ENCODE measurements at places on chromosomes 16 and 17. TPM values are rescaled to one million over a fixed set of nuclear protein-coding genes. Genes with fewer than 3 reads are reported as not detected.

The KRT39 gene
- total RNA-seq, result 6.4 TPM

The FAM20A gene
- 4.7 TPM for total RNA-seq

The HOXB4 gene
- total RNA-seq, result 2.6 TPM

The CPHXL2 gene
- not detected for total RNA-seq

The RPRML gene
- not detected for total RNA-seq

The CCL5 gene
- total RNA-seq, result 1.4 TPM

The SAMD14 gene
- total RNA-seq, result 1.4 TPM

The PAM16 gene
- 16.5 TPM for total RNA-seq

The TANGO6 gene
- 11.5 TPM for total RNA-seq

The SALL1 gene
- not detected for total RNA-seq

The CTRB2 gene
- not detected for total RNA-seq

DNA sequence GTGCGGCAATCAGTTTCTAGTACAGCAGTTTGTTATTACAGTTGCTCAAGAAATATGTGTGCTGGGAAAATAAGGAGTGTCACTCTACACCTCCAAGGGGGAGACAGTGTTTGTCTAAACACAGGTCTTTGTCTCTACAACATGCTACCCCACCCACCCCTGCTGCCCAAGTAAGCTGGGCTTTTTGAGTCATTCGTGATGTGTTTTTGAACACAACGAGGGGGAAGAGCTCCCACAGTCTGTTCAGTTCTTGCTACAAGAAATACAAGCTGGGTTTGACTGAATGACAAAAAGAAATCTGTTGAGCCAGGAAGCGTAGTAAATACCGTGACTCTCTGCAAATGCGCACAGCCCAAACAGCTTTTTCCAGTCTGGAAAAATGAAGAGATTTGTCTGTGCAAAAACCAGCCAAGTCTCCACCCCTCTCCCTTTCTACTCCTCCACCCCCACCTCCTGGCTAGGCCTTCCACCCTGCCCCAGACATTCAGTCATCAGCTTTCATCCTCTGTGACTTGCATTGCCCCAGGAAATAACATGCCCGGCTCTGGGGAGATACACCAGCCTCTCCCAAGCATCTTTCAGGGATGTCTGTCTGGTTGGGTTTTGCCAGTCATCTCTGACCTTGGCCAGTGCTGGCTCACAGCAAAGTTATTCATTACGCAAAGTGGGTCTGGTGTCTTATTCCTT, 25.7 kb downstream of the CHD9 start:
- peak; percentile 98 for DNase-seq

GRCh38 chr16:27242868-27243590, 25.5 kb downstream of the NSMCE1 start:
- DNase-seq, result no peak

DNA sequence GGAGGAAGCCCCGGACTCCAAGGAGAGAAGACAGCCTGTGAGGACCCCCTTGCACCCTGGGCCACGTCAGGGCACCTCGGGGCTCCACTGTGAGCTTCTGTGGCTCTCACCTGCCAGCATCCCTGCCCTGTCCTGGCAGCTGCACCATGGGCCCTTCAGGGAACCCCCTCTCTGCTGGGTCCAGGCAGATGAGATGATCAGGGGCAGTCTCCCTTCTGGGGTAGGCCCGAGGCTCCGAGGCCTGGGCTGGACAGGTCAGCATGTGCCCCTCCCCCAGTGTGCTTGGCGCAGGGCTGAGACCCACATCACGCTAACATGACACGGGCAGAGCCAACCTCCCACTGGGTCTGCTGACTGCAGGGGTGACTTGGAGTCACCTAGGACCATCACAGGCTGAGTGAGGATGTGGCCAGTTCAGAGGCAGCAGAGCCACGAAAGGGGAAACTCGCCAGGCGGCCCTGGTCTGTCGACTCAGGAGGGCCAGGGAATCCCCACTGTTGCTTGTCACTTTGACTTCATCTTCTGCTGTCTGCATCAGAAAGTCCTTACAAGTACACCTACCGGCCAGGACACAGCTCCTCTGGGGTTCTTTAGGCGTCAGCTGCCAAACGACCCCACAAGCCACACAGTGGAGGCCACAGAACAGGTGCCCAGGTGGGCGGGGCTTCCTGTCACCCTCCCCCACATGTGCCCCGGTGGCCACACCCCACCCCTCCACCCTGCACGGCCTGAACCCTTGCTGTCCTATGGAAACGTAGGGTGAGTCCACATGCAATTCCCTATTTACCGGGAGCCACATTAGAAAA, 2.2 kb downstream of the GALNS start:
- DNase-seq, result no peak

DNA sequence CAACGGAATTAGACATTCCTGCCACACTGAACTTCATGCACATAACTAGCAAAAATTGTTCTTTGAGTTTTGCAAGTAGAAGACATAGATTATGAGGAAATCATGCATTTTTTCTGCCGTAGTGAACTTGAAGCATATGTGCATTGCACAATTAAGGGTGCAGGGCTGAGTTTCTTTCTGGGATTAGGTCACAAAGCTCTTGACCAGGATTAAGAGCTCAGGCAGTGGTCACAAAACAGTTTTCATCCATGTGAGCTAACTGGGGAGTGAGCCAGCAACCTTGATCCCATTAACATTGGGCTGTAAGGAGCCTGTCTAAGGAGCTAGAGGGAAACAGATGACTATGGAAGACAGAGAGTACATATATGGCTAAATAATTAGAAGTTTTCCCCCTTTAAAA, 143.7 kb downstream of the PMP22 start:
- DNase-seq, result no peak

DNA sequence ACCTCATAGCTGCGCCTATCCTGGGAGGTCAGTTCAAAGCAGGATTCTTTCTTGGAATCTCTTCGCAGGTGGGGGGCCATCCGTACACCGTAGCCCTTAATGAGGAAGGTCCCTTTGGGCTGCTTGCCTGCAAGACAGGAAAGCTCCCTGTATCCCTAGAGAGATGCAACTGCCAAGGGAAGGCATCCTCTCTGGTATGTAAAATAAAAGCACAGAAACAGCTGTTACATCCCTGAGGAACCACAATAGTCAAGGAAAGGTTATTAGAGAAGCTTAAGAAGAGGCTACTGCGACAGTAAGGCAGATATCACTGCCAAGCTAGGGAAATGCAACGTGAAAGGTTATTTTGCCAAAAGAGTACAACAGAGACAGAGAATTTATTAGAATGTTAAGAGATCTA, 77.2 kb downstream of the SNX11 start:
- DNase-seq, result no peak

DNA sequence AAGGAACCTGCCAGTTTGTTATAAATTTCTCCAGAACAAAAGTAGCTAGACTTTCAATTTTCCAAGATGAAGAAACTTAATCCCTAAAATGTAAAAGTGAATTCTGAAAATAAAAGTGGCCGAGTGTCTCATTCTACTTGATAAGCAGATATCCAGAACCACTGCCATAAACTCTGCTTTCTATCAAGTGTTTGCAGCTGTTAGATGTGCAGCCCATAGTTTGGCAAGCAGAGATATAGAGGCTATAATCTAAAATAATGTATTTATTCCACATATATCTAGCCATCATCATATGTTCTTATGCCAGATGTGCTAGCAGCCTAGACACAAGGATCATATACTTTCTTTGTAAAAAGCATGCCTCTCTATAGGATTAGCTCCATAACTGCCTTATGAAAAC, 14.7 kb upstream of the FBXL20 start:
- no peak for DNase-seq

GRCh38 chr17:73228748-73229236, 32.9 kb downstream of the CPSF4L start:
- no peak for DNase-seq

GRCh38 chr16:72588551-72588950, 416.6 kb upstream of the PMFBP1 start:
- no peak for DNase-seq

GRCh38 chr16:65600046-65600445, 478.2 kb upstream of the CDH11 start:
- DNase-seq, result no peak

GRCh38 chr17:10803350-10803749, 549 bp downstream of the TMEM238L start:
- no peak for DNase-seq

DNA sequence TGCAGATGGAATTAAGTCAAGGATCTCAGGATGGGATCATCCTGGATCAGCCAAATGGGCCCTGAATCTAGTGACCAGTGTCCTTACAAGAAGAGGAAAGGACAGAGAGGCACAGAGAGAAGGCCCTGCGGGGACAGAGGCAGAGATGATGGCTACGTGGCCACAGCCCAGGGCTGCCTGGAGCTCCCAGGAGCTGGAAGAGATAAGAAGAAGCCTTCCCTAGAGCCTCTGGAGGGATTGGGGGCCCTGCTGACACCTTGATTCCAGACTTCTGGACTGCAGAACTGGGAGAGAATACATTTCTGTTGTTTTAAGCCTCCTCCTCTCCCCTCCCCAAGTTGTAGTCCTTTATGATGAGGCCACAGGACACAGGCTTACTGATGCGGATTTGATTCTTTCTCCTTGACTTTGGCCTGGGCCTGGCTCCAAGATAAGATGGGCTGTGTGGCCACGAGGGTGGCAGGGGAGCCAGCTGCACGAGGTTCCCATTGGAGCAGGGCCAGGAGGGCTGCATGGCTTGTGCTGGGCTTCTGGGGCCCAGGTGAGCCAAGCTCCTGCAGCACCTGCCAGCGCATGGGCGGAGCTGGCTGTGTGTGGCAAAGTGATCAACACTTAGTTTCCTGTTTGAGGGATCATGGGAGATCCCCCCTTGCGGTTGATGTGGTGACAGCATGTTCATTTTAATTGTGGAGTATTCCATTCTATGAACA, 146.1 kb downstream of the IRF8 start:
- DNase-seq, result no peak

- no peak for DNase-seq
Observed at GRCh38 chr17:22266231-22266630, 573.9 kb downstream of the KCNJ18 start.

DNA sequence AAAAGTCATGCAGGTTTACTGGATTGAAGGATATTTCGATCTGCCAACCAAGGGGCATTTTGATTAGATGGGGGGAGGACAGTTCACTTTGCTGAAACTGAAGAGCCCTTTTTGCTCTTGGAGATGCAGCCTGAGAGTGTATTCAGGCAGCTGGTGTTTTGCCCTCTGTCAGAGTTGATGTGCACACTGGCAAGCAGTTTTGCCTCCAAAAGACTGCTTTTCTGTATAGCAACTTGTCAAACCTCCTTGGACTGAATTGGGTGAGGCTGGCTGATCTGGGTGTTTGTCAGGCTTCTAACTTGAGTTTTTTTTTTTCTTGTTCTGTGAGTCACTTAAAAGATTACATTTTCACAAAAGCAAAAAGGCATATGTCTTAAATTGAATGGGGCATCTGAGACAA, 22.6 kb upstream of the ANKFN1 start:
- no peak for DNase-seq

GRCh38 chr17:41836550-41837196, 641 bp upstream of the NT5C3B start:
- no peak for DNase-seq

GRCh38 chr17:5282642-5283217, 646 bp downstream of the RABEP1 start:
- no peak for DNase-seq

DNA sequence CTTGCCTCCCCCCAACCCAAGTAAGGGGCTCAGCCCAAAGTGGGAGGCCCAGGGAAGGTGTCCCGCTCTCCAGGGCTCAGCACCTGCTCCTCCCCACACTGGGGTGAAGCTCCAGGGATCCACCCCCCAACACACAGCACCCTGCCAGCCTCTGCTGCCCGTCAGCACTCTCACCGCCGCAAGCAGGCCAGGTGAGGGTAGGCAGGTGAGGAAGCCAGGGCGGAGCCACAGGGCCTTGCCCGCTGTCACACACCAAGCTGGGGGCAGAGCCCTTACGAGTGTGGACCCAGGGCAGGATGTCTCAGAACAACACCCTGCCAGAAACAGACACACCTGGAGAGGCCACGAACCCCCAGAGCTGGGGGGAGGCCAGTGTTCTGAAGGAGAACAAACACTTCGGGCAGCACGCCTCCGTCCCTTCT, 19.5 kb downstream of the PLLP start:
- no peak for DNase-seq

DNA sequence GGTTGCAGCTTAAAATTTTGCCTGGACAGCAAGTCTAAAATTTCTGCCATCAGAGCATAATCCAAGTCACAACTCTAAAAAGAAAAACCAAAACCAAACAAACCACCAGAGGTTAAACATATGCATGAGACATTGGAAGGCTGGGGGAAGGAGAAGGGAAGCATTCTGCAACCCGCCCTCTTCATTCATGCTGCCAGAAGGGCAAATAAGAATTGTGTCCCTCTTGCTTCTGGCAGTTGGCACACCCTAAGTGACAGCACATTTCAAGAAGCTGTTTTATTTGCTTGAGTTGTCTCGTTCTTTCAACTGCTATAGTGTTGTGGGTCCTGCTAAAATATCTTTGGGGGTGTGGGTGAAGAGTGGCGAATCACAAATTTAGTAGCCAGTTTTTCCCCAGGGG, 99.6 kb downstream of the SKAP1 start:
- no peak for DNase-seq

DNA sequence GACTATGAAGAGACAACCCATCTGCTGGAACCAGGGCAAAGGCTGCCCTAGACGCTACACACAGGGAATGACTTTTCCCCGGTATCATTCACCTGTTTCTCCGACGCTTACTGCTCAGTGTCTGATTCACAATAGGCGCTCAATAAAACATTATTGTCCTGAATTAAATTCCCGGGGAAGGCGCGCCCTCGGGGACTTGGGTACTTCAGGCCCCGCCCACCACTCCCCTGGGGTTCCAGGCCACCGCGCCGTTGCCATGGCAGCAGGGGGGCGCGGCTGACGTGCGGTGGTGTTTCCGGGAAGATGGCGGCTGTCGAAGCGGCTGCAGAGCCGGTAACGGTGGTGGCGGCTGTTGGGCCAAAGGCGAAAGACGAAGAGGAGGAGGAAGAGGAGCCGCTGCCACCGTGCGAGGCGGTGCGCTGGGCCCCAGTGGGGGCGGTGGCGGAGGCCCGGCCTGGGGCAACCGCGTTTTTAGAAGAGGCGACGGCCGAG, at the start of gene RUNDC1:
Gene RUNDC1, plus strand, starts transcription at position 292 of the 492 bp plus-strand sequence. Its CDS starts 12 bp downstream, at position 304.
- DNase-seq, result peak; percentile 65

GRCh38 chr17:12388226-12388625, 277.5 kb upstream of the MYOCD start:
- DNase-seq, result peak; percentile 47

GRCh38 chr17:67995570-67996263, 552 bp downstream of the C17orf58 start:
- DNase-seq, result no peak

GRCh38 chr17:77740481-77740880, 218.0 kb upstream of the TNRC6C start:
- no peak for DNase-seq
